Neural crest cell (in vitro differentiated cells): ENCODE measurements at places on chromosomes 6 and 20. TPM values are rescaled to one million over a fixed set of nuclear protein-coding genes. Genes with fewer than 3 reads are reported as not detected.

The OR2B6 gene
- not detected in 2 replicates for total RNA-seq

The OPRM1 gene
- total RNA-seq: not detected in 2 replicates

- DNase-seq: no peak
These were observed 39.7 kb upstream of the COL10A1 start for GRCh38 chr6:116165596-116165995.

- peak; percentile 36 for DNase-seq
These were observed 39.9 kb downstream of the YTHDF1 start for GRCh38 chr20:63176034-63176426.

DNA sequence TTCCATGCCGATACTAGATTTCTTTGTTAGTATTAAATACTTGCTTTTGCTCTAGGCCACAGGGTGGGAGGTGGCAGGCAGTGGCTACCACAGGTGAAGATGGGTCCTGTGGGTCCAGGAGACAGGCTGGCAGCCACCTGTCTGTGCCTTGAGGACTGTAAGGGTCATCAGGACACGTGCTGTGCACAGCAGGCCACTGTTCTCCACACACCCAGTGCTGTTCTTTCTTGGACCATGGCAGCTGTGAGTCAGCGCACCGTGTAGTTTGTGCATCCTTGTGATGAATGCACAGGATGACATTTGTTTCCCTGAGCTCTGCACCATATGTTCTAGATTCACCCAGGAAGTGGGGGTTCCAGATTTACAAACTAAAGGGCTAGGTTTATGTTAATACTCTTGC is 317.0 kb downstream of the ZFAND3 start:
- DNase-seq: no peak

GRCh38 chr20:11234181-11234580 is 560.4 kb upstream of the JAG1 start:
- DNase-seq: no peak

DNA sequence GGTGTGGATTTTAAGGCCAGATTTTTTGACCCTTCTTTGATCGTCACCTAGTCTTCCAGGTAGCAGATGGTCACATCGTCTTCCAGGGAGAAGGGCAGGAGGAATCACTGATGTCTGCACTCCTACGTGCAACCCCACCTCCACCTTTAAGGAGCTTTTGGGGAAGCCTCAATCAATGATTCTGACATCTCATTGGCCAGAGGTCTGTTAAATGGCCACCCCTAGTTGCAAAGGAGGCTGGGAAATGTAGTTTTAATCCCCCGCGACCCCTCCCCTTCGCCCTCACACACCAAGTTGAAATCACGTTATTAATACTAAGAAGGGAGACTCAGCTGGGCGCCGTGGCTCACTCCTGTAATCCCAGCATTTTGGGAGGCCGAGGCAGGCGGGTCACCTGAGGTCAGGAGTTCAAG is 151.4 kb downstream of the BCAS1 start:
- DNase-seq: peak; percentile 43

GRCh38 chr6:43016176-43016942 is 2.3 kb downstream of the KLHDC3 start:
- no peak for DNase-seq
